NAMALWA (cell line): ENCODE measurements at places on chromosomes 1 and 21.

GRCh38 chr1:71783071-71783470 is 499.3 kb downstream of the NEGR1 start:
- DNase-seq = no peak

DNA sequence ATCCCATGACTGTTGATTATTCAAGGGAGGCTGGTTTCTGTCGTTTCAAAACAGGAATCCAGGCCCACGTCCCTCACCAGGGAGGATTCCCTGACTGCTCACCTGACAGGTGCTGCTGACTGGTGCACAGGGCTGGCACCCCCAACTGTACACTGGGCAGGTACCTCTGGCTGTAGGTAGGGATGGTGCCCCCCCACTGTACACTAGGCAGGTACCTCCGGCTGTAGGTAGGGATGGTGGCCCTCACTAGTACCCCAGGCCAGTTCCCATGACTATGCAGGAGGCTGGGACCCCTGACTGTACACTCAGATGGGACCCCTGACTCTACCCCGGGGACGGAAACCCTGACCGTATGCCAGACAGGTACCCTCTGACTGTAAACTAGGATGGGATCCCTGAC is 33.6 kb upstream of the PDE9A start:
- DNase-seq = no peak

DNA sequence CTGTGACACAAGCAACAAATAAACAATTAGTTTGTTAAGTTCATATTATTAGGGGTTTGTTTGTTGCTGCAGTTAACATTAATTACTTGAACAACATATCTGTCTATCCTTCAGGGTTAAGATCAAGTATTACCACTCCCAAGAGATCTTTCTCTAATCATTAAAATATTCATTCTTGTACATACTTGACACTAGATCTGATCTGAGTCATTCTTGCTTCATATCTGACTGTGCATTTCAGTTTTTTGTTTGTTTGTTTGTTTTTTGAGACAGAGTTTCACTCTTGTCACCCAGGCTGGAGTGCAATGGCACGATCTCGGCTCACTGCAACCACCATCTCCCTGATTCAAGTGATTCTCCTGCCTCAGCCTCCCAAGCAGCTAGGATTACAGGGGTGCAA is 613.3 kb upstream of the PLXNA2 start:
- DNase-seq = no peak

DNA sequence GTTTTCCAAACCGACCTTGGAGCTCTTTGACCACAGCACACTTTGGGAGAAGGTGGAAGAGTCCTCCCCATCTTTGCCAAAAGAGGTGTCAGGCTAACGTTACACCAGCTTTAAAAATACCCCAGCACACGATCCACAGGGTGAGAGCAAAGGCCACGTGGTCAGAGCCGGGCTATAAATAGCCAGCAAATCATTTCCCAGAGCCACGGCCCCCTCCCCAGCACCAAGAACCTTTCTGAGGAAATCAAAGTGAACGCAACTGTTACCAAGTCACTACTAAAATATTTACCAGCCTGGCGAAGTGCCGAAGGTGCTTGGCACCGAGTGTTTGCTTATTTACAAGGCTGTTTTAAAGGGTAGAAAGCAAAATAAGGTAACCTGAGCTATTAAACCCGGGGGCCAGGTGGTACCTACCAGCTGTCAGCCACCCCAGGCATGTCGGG is 72.4 kb downstream of the CASZ1 start:
- no peak for DNase-seq

DNA sequence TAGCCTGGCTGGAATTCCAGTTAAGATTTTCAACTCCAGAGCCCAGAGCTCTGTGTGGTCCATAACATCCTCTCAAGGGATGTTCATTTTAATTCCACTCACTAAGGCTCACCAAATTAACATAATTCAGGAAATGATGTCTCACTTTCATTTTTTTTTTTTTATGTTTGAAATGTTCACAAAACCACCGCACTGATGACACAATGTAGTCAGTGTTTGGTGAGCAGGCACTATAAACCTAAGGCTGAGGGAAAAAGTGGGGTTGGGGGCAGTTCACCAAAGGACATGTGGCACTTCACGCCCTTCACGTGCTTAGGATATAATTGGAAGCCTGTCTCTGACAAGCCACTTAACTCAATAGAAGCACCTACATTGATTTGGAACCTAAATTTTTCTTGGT is 177.3 kb upstream of the CAMK1G start:
- no peak for DNase-seq

GRCh38 chr1:41312991-41313645 is 48.1 kb upstream of the FOXO6 start:
- no peak for DNase-seq

GRCh38 chr1:187563191-187563590 is 734.4 kb downstream of the PLA2G4A start:
- no peak for DNase-seq
